Amniotic stem cell (primary cell): ENCODE measurements at places on chromosomes 5 and 9.

DNA sequence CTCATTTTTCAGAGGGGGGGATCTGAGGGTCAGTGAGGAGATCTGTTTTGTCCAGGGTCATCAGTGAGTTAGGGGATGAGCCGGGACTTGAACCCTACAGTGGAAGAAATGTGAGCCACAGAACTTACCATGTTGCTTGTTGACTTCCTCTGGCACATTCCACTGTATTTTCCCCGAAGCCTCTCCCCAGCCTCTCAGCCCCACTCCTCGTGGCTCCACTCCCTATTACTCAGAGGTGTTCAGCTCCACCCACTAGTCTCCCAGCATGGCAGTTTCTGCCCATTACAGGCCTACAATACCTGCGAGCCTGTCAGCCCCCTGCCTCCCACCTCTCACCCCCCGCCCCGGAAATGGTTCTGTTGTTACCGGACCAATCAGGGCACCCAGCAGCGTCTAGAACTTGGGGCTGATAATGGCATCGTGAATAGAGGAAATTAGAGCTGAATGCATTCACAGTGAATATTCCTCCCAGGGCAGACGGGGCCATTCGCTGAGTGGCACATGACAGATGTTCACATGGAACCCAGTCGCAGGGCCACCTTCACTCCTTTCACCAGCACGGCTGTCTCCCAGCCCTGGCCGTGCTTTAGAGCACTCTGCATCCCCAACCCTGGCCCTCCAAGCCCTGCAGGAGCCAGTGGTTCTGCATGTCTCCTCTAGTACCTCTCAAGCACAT lies 81.6 kb downstream of the KCNIP1 start:
- DNase-seq, result no peak

DNA sequence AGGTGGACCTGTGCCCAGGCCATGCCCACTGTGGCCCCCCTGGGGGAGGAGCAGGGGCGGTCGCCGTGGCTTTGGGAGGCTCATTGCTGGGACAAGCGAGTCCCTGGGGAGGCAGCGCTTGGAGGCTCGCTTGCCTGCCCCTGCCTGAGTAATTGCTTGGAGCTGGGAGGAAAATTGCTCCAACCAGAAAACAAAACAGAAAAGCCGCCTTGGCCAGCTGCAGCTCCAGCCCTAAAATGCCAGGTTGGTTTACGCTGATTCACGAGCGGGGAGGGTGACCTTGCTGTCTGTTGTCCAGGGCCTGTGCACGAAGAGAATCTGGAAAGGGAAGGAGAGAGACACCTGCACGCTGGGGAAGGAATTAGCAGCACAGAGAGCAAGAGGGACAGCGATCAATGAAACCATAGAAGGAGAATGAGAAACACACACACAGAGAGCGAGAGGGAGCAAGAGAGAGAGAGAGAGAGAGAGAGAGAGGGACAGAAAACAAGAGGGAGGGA lies 25.3 kb downstream of the NTNG2 start:
- no peak for DNase-seq

DNA sequence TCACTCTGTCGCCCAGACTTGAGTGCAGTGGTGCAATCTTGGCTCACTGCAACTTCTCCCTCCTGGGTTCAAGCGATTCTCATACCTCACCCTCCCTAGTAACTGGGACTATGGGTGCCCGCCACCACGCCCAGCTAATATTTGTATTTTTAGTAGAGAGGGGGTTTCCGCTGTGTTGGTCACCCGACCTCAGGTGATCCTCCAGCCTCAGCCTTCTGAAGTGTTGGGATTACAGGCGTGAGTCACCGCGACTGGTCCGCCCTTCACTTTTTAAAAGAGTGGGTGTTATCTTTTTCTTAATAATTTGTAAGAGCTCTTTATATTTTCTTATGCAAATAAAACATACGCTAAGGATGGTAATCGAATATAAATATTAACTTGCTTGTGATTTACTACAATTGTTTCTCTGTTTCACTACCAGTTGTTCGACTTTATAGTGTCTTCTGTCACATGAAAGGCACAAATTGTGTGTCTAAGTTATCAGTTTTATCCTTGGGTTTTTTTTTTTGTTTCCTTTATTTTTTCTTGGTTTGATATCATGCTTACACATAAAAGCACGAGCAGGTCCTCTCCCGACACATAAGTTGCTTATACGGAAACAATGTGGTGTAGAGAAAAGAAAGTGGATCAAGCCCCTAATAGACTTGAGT lies 1.9 kb upstream of the GPBP1 start:
- DNase-seq, result no peak

DNA sequence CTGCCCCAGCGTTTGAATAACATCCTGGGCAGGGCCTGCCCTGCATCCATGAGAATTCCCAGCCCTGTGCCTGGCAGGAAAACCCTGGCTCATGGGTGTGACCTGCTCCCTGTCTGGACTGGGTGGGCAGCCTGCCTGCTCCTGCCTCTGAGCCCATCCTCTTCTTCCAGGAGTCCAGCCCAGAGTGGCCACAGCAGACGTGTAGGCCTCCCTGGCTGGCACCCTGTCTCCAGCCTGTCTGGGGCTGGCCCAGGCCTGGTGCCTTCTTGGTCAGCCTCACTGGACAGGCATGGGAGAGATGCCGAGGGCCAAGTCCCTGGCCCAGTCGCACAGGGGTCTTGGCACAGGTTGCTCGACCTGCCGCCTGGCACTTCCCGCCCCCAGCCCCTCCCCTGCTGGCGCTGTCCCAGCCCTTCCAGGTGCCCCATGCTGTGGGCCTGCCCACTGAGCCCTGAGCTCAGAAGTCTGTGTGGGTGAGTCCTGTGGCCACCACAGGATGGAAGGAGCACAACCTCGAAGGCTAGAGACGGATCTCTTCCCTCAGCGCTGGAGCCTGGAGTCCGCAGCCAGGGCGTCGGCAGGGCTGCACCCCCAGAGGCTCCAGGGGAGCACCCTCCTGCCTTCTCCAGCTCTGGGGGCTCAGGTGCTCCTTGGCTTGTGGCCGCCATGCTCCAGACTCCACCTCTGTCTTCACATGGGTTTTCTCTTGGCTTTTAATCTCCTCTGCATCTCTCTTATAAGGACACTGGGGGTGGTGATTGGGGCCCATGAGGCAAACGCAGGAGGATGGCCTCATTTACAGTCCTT lies 11.8 kb upstream of the COL5A1 start:
- no peak for DNase-seq

DNA sequence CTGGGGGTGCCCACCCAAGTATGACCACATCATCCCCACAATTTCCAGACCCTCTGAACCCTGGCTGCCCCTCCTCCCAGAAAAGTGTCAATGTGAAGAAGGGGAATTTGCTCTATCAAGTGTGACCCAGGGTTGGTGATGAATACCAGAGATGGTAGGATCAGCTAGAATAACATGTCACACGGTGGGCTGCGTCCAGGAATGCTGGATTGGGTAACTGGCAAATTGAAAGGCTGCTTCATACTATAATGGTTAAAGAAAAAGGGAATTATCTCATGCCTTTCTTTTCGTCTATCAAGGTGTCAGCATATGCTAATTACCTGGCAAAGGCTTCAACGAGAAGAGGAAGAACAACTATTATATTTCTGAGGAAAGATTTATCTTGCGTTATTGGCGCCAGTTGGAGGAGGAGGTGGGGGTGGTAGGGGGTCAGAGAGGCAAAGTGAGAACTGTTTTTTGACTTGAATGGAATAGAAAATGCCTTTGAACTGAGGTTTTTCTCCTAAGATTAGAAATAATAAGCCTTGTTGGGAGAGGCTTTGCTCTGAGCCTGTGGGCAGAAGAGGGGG lies 27.8 kb upstream of the ARAP3 start:
- no peak for DNase-seq
